ENCODE measurements at places on chromosomes 1 and 21.

DNA sequence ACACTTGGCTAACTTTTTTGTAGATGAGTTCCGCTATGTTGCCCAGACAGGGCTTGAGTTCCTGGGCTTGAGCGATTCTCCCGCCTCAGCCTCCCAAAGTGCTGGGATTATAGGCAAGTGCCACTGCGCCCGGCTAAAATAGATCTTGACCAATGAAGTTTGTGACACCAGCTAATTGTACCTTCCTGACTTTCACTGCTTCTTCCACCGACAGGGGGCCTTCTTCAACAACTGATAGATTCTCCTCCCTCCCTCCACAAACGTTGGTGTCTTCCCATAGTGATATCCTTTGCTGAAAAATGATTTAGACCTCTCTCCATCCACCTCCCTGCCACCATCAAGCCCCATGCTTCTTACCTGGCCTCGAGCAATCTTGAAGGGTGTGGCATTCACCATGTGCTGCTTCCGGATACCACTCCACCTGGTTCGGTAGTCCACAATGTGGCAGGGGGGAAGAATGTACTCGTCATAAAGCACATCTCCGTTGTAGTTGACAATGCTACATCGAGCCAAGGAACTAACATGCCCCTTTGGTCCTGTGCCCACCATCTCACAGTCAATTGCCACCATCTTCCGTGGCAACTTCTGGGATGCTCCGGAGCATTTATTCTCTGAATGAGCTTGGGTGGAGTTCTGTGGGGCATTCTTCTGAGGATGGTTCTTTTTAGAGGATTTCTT lies 1.6 kb upstream of the METTL25B start:
- no peak for DNase-seq

GRCh38 chr1:112502826-112503225 lies 5.9 kb upstream of the WNT2B start:
- no peak for DNase-seq

DNA sequence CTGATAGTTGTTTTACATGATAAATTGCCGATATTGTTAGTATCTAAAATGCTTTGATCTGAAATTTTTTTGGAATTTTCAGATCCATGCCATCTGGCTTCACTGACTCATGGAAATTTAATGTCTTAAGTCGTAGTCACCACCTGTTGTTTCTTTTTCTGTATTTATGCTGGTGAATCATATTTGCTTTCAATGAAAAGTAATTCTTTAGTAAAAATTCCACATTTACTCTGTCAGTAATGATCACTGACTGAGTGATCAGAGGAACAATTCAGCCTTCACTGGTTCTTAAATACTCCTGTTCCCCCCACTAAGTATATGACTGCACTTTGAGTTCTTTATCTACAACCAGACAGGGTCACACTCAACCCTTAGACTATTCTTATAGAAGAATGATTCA lies 185.6 kb upstream of the NRIP1 start:
- no peak for DNase-seq

DNA sequence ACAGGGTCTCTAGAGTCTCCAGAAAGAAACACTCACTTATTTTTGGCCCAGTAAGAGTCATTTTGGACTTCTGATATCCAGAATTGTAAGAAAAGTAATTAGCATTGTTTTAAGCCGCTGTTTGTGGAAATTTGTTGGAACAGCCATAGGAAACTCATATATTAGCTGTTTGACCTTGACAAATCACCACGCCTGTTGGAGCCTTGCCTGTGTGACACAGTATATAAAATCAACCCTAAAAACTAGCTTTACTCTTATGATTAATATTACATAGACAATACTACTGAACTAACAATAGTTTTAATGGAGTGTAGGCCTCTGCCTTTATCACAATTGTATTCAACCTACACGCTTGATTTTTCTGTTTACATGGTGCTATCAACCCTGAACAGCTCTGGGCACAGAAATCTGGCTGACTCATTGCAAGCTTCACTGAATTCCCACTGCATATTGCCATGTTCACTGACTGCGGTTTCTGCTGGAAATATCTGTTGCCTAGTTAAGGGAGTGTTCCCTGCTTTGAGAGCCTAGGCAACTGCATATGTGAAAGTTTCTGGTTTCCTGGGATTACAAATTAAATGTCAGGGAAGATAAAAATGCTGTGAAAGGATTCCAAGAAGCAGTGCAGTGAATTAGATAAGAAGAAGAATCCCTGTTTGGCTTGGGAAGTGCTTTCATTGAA lies 419.5 kb upstream of the DEPDC1 start:
- DNase-seq = no peak

DNA sequence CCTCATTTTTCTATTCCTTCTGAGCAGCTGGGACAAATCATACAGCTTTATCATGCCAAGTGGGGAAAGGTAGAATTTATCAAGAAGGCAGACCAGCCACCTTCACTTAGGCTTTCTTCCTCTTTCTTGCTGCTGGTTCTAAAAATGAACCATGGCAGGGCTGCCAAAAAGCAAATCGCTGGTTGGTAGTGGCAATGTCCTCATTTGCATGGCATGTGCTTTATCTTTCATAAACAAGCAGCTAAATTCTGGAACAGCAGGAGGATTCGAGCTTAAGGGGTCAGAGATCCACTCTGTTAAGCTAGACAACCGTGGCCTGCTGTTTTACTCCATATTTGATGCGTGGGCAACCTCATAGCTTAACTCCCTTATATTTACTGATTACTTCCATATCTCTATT lies 91.3 kb downstream of the RPE65 start:
- DNase-seq = no peak

- DNase-seq = no peak
Observed at GRCh38 chr1:27885114-27885528, 12.8 kb downstream of the THEMIS2 start.

DNA sequence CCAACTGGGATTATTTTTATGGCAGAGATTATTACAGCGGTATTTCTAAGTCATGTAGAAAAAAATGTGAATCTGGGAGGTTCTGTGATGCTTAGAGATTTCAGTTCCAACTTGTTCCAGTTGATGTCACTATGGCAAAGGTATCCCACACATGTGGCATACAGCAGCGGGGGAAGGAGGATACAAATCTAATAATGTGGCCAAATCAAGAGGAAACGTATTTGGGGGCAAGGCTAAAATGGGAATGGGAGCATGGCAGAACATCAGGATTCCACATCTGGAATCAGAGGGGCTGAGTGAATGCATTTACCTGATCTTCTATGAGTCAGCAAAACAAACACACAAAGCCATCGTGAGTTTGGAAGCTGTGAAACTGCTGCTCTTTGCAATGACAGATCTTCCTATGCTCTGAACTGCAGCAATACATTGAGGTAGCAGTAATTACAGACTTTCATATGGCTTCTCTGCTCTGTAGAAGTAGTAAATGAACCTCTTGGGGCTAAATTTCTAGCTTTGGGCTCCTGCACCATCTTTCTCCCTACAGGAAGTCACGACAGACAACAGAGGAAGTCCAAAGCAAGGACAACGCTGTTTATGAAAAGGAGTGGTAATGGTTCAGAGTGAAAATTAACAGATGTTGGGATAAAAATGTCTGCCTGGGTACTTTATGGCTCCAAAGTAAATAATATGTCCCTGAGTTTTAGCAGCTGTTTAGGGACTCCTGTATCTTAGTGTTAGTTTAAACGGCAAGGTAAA lies 55.5 kb downstream of the GABPA start:
- no peak for DNase-seq

- DNase-seq = no peak
Observed at GRCh38 chr1:165168467-165168866, 188.0 kb downstream of the LMX1A start.

GRCh38 chr21:18104802-18105201 lies 139.8 kb upstream of the CHODL start:
- no peak for DNase-seq
